Osteocyte (in vitro differentiated cells): ENCODE measurements at places on chromosomes 11 and 22. TPM values are rescaled to one million over a fixed set of nuclear protein-coding genes. Genes with fewer than 3 reads are reported as not detected.

- H3K4me1 ChIP-seq, result peaks cover 7% of the 10 kb centered on the region
- no peak overlapping the region for H3K27ac ChIP-seq
- no peak overlapping the region for H3K4me3 ChIP-seq
- H3K27me3 ChIP-seq, result no peaks in the 10 kb centered on the region
- no peak for DNase-seq
These were observed 46.7 kb upstream of the PARVA start for GRCh38 chr11:12330485-12331231.

DNA sequence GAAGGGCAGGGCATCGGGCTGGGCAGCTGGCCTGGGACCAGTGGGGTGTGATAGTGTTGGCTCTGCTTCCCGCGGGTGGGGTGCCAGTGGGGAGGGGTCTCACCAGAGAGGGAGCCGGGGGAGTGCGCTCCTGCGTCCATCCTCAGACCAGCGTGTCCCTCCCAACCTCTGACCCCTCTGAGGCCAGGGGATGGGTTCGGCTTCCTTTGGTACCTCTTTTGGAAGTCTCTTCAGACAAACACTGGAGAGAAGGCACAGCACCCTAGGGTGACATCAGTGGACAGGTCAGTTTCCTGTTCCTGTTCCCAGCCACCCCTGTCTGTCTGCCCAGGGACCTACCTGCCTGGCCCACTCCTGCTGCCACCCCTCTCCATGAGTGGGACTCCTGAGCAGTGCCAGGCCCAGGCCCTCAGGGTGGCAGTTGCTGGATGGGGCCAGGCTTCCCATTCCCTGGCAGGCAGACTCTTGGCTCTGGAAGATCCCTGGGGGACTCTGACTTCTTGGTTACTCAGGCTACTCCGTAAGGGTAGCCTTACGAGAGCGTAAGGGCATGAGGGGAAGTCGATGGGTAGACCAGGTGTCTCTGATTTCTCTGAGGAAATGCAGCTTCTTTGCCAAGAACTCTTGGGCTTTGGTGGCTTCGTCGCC, 2.6 kb downstream of the TAGLN start:
- H3K27ac ChIP-seq, result peak overlapping the region; percentile 92
- H3K4me3 ChIP-seq, result peak overlapping the region; percentile 82
- H3K4me1 ChIP-seq, result peaks cover 74% of the 10 kb centered on the region
- H3K36me3 ChIP-seq, result peaks cover 24% of the 10 kb centered on the region
- no peak for DNase-seq

DNA sequence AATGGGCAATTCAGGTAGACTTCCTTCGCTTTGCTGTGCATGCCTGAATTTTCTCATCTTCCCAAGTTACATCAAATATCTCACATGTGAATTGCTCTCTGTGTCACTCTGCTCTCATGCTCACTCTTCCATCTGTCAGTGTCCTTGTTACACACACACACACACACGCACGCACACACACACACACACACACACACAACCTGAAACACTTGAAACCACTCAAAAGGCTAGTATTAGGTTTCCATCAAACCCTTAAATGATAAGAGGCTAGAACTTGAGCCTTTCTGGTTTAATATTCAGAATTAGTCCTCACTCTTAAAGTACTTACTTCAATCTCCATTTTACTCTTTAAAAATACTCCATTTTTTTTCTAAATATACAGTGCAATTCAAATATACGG, 282.4 kb downstream of the C11orf87 start:
- H3K36me3 ChIP-seq, result peaks cover 4% of the 10 kb centered on the region
- H3K4me3 ChIP-seq, result no peak overlapping the region
- no peak for DNase-seq
- peaks cover 23% of the 10 kb centered on the region for H3K27me3 ChIP-seq
- no peak overlapping the region for H3K27ac ChIP-seq

The EFCAB6 gene
- 1.4 and 1.5 TPM in 2 replicates for total RNA-seq

The ZNF70 gene
- 12.5 TPM in 2 replicates for total RNA-seq

The SLC25A45 gene
- 9.9 and 10.8 TPM in 2 replicates for total RNA-seq

- H3K36me3 ChIP-seq, result no peaks in the 10 kb centered on the region
- no peak overlapping the region for H3K27ac ChIP-seq
- no peaks in the 10 kb centered on the region for H3K4me1 ChIP-seq
- DNase-seq, result no peak
- no peak overlapping the region for H3K4me3 ChIP-seq
These were observed 1350.5 kb downstream of the TBC1D22A start for GRCh38 chr22:48112687-48113521.
